ENCODE measurements at places on chromosomes 6 and 20.

GRCh38 chr6:17179530-17180073 is 77.8 kb downstream of the STMND1 start:
- DNase-seq, result no peak

DNA sequence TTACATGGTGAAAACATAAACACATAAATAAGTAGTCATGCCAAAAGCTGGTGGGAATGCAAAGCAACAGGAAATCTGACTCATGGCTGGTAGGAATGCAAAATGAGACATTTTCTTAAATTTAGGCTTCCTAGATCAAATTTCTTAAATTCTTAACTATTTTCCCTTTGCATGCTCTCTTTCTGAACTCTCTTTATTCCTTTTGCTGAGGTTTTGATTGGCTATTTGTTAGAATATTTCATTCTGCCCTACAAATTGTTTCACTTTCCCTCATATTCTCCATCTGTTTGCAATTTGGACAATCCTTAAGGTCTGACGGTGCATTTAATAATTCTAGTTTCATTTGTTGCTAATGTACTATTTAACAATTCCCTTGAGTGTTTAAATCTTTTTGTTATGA is 437.5 kb upstream of the RGS17 start:
- no peak for DNase-seq

DNA sequence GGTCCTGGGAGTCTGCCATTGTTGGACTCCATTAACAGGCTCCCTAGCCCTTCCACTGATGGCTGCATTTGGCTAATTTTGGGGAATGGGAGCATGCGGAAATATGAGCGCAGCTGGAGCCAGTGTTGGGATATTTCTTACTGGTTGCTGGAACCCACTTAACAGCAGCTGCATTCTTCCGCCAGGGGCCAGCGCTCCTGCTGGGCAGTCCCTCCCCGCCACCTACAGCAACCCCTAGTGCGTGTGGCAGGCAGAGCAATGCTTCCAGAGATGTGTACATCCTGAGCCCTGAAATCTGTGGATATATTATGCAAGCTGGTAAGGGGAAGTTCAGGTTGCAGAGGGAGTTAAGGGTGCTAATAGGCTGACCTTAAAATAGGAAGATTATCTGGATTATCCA is 16.4 kb downstream of the CST8 start:
- no peak for DNase-seq

DNA sequence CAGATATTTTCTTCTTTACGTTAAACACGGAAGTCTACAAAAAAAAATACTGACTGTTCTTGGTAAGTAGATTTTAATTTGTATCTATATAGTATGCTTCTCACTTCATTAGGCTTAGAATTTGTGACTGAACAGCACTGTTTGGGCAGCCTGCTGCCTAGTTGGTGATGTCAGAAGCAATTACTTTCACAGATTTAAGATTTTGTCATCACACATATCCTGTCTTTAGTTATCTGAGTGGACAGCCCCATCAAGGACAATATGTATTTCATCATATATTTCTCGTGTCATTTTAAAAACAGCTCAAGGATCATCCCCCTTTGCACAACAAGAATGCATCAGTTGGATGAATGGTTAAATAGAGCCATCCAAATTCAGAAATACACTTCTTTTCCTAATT is 338.4 kb upstream of the CITED2 start:
- no peak for DNase-seq

GRCh38 chr6:68911811-68912210 is 276.7 kb downstream of the ADGRB3 start:
- DNase-seq, result no peak

DNA sequence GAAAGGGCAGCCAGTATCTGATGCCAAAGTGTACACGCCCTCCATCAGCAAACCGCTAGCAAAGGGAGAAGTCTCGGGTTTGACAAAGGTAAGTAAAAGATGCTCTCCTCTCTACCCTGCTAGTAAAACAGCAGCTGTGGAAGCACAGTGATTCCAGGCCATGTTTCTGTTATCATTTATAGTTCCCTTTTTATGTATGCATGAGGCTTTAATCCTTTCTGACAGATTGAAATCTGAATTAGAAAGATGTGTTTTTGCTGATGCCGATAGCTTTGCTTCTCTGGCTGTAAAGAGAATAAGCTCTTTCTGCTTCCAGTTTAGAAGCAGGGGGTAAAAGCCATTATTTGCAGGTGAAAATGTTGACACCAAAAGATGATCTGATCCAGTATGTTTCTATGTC is 392.4 kb upstream of the SOX4 start:
- DNase-seq, result no peak

- no peak for DNase-seq
Observed at GRCh38 chr20:11195169-11195568, 521.4 kb upstream of the JAG1 start.

- DNase-seq, result no peak
Observed at GRCh38 chr20:23200413-23200812, 114.3 kb upstream of the CD93 start.

DNA sequence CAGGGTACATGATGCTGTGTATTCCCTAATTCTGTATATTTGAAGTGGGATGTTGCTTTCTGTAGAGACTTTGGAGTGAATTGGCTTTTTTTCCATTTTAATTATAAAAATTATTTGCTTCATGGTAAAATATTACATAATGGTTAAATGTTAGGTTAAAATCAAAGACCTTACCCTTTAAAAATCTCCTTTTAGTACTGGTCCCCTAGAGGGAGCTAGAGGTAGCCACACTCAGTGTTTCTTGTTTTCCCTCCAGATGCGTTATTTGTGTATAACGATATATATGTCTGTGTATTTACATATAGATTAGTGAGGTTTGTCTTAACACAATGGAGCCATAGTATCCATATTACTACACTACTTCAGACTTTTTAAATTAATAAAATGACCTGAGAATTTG is 146.7 kb downstream of the PLCB4 start:
- no peak for DNase-seq

- no peak for DNase-seq
Observed at GRCh38 chr6:169472786-169473416, 219.3 kb upstream of the THBS2 start.

GRCh38 chr6:155452576-155452975 is 3.1 kb downstream of the NOX3 start:
- no peak for DNase-seq

DNA sequence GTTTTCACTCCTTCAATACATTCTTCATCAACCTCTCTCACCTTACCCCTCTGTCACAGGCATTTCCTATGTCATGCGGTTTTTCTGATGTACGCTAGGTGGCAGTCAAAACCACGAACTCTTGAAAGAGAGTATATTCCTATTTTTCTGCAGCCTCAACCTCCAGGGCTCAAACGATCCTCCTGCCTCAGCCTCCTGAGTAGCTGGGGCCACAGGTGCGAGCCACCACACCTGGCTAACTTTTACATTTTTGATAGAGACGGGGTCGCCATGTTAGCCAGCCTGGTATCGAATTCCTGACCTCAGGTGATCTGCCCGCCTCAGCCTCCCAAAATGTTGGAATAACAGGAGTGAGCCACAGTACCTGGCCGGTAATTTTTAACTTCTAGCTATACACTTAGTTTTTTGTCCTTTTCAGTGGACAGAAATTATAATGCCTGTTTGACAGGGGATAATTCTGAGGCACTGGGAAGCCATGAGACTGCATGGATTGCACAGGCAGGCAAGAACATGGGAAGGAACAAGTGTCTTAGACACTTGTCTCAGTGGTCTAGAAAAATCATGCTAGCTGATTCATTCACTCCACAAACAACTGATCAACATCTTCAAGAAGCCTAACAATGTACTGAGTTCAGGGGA is 22.5 kb upstream of the HFE start:
- DNase-seq, result no peak

- DNase-seq, result no peak
Observed at GRCh38 chr6:34617231-34617630, 61.1 kb upstream of the SPDEF start.

DNA sequence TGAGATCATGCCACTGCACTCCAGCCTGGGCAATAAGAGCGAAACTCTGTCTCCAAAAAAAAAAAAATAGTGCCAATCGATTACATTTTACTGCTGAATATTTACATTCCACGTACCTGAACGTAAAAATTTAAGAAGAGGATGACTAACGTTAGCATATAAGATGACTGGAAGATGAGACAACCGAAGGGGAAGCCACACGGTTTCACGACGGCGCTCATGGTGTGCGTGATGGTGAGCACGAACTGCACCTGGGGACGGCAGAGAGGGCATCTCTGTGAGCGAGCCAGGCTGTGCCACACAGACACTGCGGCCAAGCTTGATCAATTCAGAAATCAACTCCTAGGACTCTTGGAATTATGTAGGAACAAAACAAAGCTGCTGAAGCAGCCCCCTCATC is 54.5 kb downstream of the ELOVL2 start:
- no peak for DNase-seq

GRCh38 chr20:15455279-15455678 is 1117.9 kb upstream of the FLRT3 start:
- no peak for DNase-seq

DNA sequence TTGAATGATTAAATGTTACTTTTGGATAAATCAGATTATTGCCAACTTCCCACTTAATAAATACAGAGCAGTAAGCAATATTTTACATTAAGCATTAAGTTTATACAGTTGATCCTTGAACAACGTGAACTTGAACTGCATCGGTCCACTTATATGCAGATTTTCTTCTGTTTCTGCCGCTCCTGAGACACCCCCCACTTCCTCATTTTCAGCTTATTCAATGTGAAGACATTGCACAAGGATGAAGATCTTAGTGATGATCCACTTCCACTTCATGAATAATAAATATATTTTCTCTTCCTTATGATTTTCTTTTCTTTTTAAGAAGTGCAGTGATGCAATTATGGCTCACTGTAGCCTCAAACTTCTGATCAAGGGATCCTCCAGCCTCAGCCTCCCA is 167.2 kb downstream of the LINC00237 start:
- no peak for DNase-seq

- DNase-seq, result no peak
Observed at GRCh38 chr6:167806061-167806700, 20.5 kb upstream of the AFDN start.

GRCh38 chr6:41626917-41627316 is 11.4 kb upstream of the MDFI start:
- DNase-seq, result no peak

DNA sequence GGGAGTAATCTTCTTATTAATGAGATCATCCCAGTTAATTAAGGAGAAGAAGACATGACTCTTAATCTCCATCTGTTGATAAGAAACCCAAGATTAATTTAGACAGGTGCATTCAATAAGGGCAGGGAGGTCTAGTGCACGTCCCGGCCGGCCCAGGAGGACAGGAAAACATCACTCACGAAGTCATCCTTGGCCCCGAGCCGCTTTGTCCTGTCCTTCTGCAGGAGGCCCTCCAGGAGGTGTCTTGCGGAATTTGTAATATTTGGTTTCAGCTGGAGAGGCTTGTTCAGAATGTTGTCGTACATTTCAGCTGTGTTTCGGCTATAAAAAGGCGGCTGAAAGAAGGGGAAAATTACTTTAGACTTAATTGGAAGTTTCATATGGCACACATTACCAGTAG is 118.4 kb upstream of the SLC2A12 start:
- no peak for DNase-seq

GRCh38 chr6:146805546-146806325 is 207.0 kb downstream of the ADGB start:
- no peak for DNase-seq

All from cerebellar nuclear complex (tissue), 1 donor.